Activated naive CD8-positive, alpha-beta T cell treated with anti-CD3 and anti-CD28 coated beads, Interleukin-2, amount 10 ng/mL, durations not matched to agents 7 days and 5 days (primary cell): ENCODE measurements at places on chromosomes 4 and X. TPM values are rescaled to one million over a fixed set of nuclear protein-coding genes. Genes with fewer than 3 reads are reported as not detected.

GRCh38 chr4:74670583-74670982 lies 123.7 kb downstream of the BTC start:
- H3K36me3 ChIP-seq: no peaks in the 10 kb centered on the region
- H3K4me3 ChIP-seq: no peak overlapping the region

DNA sequence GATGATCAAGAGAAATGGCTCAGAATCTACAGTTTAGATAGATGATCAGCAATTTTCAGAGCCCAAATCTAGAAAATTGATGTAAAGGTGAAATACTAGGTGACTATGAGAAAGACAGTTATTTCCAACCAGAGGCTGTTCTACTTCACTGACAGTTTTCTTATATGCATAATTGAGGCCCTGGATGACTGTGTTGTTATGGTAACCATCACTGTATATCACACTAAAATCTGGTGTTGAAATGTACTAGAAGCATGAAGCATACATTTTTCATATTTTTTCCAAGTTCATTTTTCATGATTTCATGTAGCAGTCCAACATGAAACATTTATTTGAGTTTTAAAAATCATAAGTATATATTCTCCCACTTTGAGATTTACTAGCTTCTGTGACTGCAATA lies 87.4 kb downstream of the ATXN3L start:
- H3K36me3 ChIP-seq: no peaks in the 10 kb centered on the region
- no peak overlapping the region for H3K4me3 ChIP-seq
- H3K27ac ChIP-seq: no peak overlapping the region
- no peak for DNase-seq
- H3K4me1 ChIP-seq: no peaks in the 10 kb centered on the region

GRCh38 chr4:8646296-8647093 lies 53.9 kb downstream of the CPZ start:
- no peaks in the 10 kb centered on the region for H3K27me3 ChIP-seq
- no peak overlapping the region for H3K4me3 ChIP-seq
- H3K27ac ChIP-seq: no peak overlapping the region
- no peaks in the 10 kb centered on the region for H3K4me1 ChIP-seq
- no peak for DNase-seq

DNA sequence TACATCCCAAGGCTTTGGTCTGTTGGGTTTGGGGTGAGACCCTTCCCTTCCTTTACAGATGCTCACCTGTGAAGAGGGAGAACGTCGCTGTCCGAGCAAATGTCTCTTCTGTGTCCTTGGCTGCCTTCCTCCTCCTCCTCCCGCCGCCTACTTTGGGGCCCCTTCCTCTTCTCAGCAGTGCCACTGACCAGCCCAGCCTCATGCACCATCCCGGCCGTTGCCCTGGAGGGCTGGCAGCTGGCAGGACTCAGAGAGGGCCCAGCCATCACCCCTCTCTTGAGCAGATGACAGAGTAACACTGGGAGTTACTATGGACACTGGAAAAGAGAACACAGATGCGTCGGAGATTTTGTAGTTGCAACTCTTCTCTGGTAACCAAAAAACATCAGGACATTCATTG lies 68.2 kb downstream of the TRMT44 start:
- H3K36me3 ChIP-seq: no peaks in the 10 kb centered on the region
- no peak overlapping the region for H3K4me3 ChIP-seq
- H3K4me1 ChIP-seq: no peaks in the 10 kb centered on the region

DNA sequence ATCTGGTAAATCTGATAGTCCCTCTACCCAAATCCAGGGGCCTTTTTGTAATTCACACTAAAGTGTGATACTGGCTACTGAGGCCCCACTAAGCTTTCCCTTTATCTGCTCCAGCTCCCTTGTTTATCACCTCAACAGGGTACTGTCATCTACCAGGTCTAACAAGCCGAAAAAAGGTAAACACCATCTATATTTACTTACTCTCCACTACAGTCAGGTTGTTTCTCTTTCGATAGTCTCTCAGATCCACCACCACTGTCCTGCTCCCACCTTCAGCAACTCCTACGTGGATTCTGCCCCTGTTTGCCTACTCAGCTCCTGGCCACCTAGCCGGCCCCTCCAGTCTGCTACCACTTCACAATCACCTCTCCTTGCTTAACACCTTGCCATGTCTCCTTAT lies 3.3 kb downstream of the ITIH6 start:
- no peak overlapping the region for H3K4me3 ChIP-seq
- no peak for DNase-seq
- no peaks in the 10 kb centered on the region for H3K27me3 ChIP-seq
- no peak overlapping the region for H3K27ac ChIP-seq
- no peaks in the 10 kb centered on the region for H3K36me3 ChIP-seq
- H3K4me1 ChIP-seq: no peaks in the 10 kb centered on the region

DNA sequence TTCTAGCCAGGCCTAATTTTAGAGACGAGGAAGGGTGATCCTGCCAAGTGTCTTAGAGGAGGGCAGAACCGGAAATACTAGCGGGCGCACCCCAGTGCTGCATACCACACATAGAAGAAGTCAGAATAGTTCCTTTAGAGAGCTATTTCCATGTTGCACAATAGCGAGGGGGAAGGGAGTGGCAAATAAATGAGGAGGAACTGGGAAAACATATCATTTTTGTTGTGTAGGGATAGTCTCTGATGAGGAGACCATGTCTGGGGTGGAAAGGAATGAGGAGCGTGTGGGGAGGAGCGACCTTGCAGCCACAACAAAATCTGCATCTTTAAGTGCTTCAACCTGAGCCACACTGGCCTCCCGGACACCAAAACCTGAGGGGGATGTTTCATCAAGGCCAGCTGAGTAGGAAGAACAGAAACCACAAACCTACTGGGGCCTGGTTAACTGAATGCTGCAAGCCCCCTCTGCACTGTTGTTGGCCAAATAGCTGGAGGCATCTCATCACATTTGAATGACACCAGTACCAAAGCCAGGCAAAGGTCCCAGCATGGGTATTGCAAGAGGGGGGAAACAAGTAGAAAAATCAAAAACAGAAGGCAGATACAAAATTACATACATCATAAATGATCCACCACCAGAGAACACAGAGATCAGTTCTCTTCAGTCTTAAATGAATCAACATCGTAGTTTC lies 26.7 kb upstream of the C1QTNF7 start:
- H3K27me3 ChIP-seq: peaks cover 3% of the 10 kb centered on the region
- DNase-seq: peak; percentile 31
- no peaks in the 10 kb centered on the region for H3K36me3 ChIP-seq
- peaks cover 23% of the 10 kb centered on the region for H3K4me1 ChIP-seq
- peak overlapping the region; percentile 86 for H3K27ac ChIP-seq

GRCh38 chr4:139144161-139144859 lies 32.7 kb downstream of the ELF2 start:
- H3K27ac ChIP-seq: no peak overlapping the region
- H3K36me3 ChIP-seq: peaks cover 17% of the 10 kb centered on the region
- peaks cover 7% of the 10 kb centered on the region for H3K4me1 ChIP-seq
- no peak overlapping the region for H3K4me3 ChIP-seq
- DNase-seq: no peak

The CDKL2 gene
- 0.22 TPM for total RNA-seq

The FGFBP2 gene
- total RNA-seq: 23.9 TPM

The XG gene
- 0.43 TPM for total RNA-seq

The GLRB gene
- total RNA-seq: not detected

The TMPRSS11E gene
- total RNA-seq: not detected

The EIF2S3 gene
- 199 TPM for total RNA-seq

The SUPT20HL2 gene
- not detected for total RNA-seq
